ENCODE measurements at places on chromosomes 16 and 17. TPM values are rescaled to one million over a fixed set of nuclear protein-coding genes. Genes with fewer than 3 reads are reported as not detected.

The MPO gene
- total RNA-seq = not detected

The TP53TG3C gene
- total RNA-seq = 0.24 TPM

The ZNF750 gene
- not detected for total RNA-seq

The TMC8 gene
- 0.35 TPM for total RNA-seq

The ADAD2 gene
- total RNA-seq = not detected

The KRTAP17-1 gene
- total RNA-seq = not detected

The SOX8 gene
- total RNA-seq = 1.4 TPM

The SLC12A3 gene
- total RNA-seq = not detected
